Suppressor macrophage treated with lipopolysaccharide for 4 hours (primary cell): ENCODE measurements at places on chromosomes 13 and 19.

DNA sequence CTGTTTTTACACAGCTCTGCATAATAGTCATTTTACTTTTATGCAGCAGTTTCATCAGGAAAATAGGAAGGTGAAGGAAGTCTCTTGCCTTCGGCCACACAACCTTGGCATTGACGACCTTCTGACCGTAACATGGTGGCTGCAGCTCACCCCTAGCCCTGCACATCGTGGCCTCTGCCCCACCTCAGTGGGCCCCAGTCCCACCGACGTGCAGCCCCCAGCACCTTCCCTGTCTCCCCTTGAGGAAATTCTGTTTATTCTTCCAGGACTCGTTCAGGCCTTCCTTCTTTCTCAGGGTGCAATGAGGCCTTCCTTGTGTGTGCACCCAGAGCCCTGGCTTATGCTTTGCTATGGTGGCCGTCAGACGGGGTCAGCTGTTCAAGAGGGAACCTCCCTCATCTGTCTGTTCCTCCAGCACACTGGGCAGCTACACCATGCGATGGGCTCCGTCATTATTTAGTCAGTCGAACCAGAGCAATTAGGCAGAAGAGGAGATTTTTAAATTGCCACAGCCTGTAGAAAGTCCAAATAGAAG lies 33.3 kb downstream of the TMEM255B start:
- no peak for DNase-seq

DNA sequence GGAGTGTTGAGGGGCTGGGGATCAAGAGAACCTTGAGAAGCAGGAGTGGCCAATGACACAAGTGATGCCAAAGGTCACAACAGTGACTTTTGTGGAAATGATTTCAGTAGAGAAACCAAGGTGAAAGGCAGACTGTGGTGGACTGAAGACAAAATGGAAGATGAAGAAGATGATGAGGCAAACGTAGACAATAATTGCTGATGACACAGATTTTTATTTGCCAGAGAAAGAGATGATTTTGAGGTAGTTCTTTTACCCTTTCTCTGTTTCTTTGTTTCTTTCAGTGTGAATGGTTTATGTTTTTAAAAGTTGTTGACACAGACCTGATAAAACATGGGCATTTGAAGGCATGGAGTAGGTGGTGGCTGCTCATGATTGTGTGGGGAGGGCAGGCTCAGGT lies 121.0 kb upstream of the ARGLU1 start:
- DNase-seq = no peak

DNA sequence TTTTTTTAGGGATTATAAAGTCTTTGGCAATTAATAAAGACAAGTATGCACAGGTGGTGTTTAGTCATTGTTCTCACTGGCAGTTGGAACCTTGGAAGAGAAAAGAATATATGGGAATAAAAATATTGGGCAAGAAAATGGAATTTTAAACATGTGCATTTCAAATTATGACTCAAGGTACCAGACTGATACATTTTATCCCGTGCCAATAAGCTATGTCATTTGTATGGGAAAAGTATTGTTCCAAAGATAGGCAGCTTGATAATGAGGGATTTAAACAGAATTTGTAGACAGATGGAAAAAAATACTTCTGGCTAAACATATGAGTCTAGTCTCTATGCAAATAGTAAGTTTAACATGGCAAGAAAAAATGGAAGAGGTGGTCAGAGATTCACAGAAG lies 169.5 kb upstream of the UFM1 start:
- DNase-seq = no peak

- no peak for DNase-seq
These were observed 478.1 kb downstream of the KLF5 start for GRCh38 chr13:73536865-73537264.

GRCh38 chr13:74066937-74067336 lies 67.3 kb downstream of the KLF12 start:
- no peak for DNase-seq

GRCh38 chr19:14565298-14565679 lies 6.6 kb downstream of the NDUFB7 start:
- no peak for DNase-seq

- no peak for DNase-seq
These were observed 16.6 kb upstream of the LSM14A start for GRCh38 chr19:34155686-34156085.

- DNase-seq = no peak
These were observed 375.1 kb downstream of the KLF5 start for GRCh38 chr13:73433890-73434289.

- no peak for DNase-seq
These were observed 125.0 kb downstream of the URI1 start for GRCh38 chr19:30066781-30067759.

- DNase-seq = no peak
These were observed 29.2 kb downstream of the XPO4 start for GRCh38 chr13:20873348-20873747.

GRCh38 chr13:28560612-28561011 lies 65.7 kb upstream of the FLT1 start:
- DNase-seq = no peak

GRCh38 chr19:4064496-4065260 lies 2.0 kb downstream of the ZBTB7A start:
- DNase-seq = no peak

DNA sequence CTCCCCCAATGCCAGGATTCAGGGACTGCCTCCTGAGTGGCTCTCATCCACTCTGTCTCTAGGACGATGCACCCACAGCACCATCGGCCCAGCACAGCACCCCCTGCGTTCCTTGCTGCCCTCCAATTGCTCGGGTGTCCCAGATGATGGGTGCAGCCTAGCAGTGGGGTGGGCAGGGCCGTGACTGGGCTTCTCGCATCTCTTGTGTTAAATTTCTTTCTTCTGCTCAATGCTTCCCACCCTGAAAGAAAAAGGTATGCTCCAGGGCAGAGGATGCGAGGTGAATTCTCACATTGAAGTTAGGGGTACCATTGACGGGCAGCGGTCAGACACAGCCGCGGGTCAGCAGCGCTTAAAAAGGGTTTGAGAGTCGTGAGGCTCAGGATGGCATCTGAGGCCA lies 232.4 kb upstream of the SGCG start:
- no peak for DNase-seq

DNA sequence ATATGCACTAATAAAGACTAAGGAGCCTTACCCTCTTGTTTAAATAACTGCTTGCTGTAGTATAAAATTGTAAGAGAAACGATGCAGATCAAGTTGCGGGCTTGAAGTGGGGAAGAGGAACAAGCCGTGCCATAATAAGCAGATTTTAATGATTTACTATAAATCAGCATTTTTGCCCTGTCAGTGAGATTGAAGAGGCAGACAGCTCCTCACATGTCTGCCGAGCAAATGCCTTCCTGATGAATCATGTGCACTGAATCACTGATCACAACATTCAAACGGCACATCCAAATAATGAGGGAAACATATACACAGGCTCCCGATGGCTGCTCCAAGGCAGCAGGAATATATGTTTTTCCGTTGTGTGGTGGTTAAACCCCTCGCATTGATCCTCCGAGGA lies 282.9 kb downstream of the TSHZ3 start:
- DNase-seq = peak; percentile 9

GRCh38 chr19:32909257-32909656 lies 39.7 kb upstream of the SLC7A9 start:
- DNase-seq = peak; percentile 16

GRCh38 chr19:5358173-5358800 lies 17.7 kb upstream of the PTPRS start:
- no peak for DNase-seq

DNA sequence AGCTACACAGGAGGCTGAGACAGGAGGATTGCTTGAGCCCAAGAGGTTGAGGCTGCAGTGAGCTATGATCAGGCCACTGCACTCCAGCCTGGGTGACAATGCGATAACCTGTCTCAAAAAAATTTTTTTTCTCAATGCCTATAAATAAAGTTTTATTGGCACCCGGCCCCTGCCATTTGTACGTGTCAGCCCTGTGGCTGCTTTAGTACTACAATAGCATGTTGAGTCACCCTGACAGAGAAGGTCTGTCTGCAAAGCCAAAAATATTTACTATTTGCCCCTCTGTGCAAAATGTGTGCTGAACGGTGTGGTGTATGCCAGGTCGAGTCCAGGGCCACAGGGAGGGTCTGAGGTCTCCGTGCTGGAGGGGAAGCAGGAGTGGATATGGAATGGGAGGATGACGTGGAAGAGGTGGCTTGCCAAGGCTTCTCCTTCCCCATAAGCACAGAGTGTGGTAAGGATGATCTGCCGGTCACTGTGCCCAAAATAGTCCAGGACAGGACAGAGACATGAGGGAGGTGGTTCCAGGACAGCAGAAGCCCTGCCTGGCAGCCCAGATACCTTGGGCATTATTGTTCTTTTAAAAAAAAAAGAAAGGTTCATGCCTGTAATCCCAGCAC lies 10.0 kb downstream of the NMRK2 start:
- DNase-seq = no peak

- no peak for DNase-seq
These were observed 21.4 kb downstream of the WDFY2 start for GRCh38 chr13:51605698-51606097.

DNA sequence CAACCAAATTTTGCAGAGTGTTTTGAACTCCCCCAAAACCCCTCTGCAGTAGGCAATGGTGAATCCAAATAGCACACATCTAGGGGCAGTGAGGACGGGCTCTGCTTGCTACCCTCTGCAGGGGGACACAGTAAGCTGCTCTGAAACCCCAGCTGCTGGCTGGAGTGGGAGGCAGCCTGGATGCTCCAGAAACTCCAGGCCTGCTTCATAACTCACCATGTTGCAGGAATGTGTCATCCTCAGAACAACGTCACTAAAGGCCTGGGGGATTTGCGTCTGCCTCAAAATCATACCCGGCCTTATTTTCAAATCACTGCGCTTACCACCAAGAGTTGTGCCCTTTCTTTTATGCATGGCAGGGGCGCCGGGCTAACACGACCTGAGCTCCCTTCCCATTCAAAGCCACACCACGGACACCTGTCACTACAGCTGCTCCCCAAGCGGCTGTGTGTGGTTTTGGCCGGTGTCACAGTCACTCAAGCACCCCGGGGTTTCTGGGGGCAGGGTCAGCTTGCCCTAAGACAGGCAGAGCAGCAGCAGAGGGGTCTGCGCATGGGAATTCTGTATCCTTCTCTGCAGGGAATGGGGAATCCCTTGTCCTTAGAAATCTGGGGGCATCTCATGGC lies 93.9 kb downstream of the TSHZ3 start:
- DNase-seq = no peak

DNA sequence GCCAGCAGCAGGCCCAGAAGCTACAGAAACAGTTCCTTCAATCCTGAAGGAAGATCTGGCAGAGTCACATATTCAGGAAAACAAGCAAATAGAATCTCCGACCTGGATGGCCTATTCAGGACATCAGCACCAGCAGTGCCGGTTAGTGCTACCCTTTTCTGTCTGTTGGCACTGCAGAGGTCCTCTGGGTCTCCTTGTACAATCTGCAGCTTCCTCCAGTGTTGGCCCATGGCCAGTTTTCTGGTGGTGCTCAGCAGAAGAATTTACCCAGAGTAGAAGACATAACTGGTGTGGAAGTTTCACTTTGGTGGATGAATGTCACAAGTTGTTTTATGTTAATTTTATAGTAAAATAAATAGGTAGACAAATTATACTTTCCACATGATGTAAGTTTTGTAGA lies 498.1 kb downstream of the COG6 start:
- DNase-seq = no peak

DNA sequence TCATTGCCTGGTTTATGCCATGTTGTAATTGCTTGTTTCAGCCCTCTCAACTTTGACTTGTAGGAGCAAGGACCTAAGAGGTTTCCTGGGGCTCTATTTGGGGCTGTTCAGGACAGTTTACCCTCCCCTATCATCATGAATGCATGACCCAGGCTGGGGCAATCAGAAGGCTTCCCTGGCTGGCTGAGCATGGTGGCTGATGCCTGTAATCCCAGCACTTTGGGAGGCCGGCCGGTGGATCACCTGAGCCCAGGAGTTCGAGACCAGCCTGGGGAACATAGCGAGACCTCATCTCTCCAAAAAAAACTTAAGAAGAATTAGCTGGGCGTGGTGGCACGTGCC lies 6.1 kb upstream of the LSM4 start:
- DNase-seq = no peak
